ENCODE measurements at places on chromosomes 7 and 10.

- no peak for DNase-seq
Observed at GRCh38 chr10:61871487-61871886, 30.0 kb upstream of the ARID5B start.

- DNase-seq: no peak
Observed at GRCh38 chr7:156184164-156184563, 371.9 kb upstream of the SHH start.

DNA sequence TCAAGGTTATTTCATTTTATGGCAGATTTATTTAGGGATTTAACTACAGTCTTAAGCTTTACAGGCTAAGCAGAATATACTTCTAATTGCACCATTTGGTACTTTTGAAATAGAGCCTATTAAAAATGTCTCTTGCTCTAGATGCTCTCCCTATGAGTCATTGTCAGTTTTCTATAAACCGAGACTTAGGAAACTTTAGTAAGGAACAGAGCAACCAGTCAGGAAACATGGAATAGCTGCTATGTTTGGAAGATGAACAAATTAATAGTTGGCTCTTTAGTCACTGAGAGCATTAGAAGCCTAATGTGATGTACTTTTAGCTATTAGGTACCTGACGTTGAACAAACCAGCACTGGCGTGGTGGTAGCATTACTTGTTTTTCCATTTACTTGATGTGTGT is 35.3 kb downstream of the INPP5F start:
- DNase-seq: no peak

DNA sequence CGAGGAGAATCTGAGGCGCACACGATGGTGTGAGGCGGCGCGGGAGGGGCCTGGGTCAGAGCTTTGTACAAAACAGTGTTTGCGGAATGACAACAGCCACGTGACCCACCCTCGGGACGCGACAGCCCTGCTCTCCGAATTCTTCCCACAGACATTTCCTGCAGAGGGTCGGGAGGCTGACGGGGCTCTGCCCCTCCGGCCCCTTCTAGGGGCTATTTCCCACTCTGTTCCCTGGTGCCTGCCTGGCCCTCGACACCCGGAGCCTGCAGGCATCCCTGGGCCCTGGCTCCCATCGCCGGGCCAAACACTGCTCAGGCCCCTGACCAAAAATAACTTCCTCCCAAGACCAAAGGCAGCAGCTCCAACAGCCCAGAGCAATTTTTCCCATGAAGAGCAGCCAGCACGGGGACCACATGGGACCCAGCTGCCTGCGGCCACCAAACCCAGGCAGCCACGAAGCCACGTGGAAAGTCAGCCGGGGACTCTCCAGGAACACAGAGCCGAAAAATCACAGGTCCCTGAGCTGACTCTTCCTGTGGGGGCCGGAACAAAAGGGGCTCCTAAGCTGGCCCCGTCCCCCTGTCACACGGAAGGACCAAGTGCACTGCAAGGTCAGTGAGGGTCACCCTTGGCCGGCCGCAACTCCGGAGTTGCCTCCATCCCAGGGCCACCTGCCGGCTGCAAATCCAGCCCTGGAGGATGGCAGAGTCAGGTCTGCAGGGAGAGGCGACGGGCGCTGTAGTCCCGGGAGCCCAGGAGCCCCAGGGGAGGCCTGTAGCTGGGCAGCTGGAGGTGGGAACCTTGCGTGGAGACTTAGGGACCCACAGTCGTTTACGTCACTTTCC is 42.0 kb downstream of the PAPOLB start:
- no peak for DNase-seq

GRCh38 chr10:93600446-93601145 is 439 bp downstream of the RBP4 start:
- no peak for DNase-seq

DNA sequence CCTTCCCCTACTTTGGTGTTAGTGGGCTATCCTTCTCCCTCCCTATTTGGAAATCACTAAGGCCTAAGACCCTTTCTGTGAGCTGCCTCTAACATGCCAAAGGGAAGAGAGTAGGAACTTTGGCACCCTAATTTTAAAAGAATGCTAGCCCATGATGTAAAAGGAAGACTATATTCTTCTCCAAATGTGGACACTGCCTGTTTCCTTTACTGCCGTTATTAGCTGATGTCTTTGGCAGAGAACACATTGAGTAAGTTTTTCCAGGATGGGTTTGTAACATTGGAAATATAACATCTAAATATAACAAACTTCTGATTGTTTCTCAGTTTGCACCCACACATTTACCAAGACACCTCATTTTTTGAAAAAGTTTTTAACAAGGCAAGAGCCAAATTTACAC is 56.9 kb upstream of the TNKS2 start:
- DNase-seq: no peak

- DNase-seq: no peak
Observed at GRCh38 chr7:139382439-139382838, 22.7 kb downstream of the LUC7L2 start.

DNA sequence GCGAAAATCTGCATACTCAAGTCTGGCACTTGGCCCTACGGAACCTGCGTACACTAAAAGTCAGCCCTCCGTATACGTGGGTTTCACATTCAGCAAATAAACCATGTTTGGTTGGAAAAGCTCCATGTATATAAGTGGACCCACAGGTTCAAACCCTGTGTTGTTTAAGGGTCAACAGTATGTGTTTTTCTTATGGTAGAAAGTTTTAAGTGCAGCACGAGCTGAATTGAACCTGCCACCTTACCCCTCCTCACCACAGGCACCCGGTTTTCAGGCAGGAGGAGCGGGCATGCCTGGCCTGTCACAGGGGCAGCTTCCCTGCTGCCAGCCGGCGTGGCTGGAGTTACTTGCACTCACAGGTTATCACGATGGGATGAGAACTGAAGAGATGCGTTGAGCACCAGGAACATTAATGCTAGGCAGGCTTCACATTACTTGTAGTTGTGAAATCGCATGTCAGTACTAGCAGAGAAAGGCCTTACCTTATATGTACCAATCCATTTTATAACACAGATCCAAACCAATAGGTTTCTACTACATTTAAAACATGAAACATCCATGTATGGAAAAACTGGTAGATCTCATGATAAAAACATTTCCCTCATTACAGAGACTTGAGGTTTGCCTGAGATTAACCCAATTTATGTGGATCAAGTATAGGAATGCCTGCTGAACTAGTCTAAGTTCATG is 12.9 kb downstream of the INSIG1 start:
- DNase-seq: no peak

DNA sequence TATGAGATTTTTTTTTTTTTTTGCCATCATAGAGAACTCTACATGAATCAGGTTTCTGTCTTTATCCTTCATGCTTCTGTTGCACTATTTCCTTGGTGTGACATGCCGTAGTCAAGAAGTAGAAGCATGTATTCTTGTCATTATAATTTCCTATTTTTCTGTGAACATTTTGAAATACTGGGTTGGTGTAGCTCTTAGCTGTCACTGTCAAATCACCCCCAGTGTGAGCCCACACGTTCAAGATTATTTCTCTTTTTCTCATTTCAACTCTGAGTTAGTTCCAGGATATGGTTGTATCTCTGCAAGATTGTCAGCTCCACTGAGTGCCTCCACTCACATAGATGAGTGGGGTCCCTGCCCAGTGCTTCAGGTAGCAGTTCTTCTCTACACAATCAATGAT is 209.5 kb downstream of the NRG3 start:
- DNase-seq: no peak

GRCh38 chr7:116727432-116728009 is 55.5 kb downstream of the MET start:
- DNase-seq: no peak

- DNase-seq: no peak
Observed at GRCh38 chr7:33743594-33743993, 161.7 kb upstream of the BMPER start.

DNA sequence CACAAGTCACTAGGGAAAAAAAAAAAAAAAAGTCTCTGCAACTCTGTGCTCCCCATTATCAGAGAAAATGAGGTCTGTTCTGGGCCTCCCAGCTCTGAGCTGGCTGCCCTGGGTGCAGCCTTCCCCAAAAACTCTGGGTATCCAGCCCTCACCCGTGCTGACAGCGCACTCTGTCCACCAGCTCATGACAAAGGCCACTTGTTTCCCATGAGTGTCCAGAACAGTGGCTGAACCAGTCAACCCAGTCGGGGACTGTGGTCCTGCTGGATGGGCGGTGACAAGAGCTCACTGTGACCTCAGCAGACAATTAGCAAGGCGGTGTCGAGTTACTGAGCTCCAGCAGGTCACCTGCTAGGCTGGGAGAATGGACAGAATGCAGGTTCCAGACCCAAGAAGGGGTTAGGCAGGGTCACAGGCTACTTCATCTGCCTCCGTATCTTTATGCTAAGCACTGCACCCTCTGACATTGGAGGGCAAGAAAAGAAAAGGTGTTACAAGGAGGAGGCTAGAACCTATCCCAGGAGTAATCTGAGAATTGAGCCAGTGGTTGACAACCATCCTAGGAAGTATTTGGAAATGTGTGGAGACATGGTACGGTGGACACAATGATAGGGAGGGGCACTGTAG is 37.2 kb downstream of the DLG5 start:
- DNase-seq: no peak

DNA sequence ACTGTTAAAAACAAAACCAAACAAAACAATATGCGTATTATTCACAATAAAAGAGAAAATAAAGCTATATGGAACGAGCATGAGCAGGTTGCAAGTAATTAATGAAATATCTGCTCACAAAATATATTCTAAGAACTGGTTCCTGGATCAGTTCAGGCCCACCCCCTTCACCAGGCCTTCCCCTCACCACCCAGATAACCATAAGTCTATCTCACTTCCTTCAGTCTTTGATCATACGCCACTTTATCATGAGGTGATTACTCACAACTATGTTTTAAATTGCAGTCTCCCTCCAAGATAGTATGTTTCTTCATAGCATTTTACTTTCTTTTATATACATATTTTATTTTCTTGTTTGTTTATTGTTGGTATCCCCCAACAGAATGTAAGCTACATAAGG is 263.1 kb upstream of the HGF start:
- DNase-seq: no peak

GRCh38 chr7:76292213-76292573 is 10.3 kb upstream of the HSPB1 start:
- DNase-seq: no peak

DNA sequence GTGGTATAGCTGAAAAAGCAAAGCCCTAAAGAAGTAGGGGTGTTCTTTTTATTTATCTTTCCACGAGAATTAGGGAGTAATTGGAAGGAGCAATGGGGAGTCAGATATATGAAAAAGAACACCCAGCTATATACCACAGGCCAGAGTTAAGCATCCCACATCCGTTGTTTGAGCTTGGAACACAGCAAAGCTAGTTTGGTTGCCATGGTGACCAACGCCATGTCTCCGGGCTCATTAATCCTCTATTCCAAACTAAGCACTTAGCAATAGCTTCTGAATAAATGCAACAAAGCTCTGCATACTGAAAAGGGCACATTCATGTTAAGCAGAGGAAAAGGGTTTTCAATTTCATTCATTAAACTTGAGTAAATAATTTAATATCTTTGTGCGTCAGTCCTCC is 23.5 kb downstream of the ASB4 start:
- DNase-seq: no peak

DNA sequence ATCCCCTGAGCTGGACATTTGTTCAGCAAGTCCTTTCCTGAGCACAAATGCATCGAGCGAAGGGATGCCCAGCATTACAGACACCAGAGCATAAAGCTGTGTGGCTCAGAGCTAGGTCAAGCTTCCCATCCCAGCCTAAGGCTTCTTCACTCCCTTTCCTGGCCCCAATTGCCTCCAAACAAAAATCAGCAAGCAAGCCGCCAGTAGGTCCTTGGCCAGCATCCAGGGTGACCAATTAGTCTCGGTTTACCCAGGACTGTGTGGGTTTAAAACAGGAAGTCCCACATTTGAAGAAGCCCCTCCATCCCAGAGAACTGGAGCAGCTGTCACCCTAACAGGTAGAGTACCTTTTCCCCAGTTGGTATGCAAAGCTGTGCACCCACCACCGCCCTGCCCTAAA is 51.2 kb downstream of the PRKAG2 start:
- no peak for DNase-seq

GRCh38 chr7:122468945-122469344 is 164.4 kb upstream of the FEZF1 start:
- DNase-seq: no peak

GRCh38 chr7:50085344-50085743 is 7.7 kb downstream of the ZPBP start:
- DNase-seq: no peak

GRCh38 chr7:6395898-6396595 is 51.7 kb downstream of the DAGLB start:
- no peak for DNase-seq

DNA sequence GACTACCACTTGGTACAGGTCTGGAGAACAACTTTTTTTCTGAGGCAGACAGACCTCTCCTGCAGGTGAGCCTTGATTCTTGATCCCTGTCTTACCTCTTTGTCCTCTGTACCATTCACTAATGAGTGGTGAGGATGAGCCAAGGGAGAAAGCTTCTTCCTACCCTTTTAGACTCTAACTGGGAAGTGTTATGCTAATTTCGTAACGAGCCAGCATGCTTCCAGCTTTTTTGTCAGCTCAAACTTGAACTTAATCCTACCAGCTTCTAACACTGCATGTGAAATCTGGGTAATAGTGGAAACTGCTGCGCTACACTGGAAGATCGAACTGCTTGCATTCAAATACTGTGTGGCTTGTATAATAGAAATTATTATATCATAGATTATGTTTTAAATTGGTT is 87.0 kb downstream of the NEUROD6 start:
- DNase-seq: no peak

GRCh38 chr7:82481499-82482097 is 38.0 kb upstream of the CACNA2D1 start:
- DNase-seq: no peak

GRCh38 chr7:121557034-121557892 is 161.2 kb upstream of the FAM3C start:
- no peak for DNase-seq

DNA sequence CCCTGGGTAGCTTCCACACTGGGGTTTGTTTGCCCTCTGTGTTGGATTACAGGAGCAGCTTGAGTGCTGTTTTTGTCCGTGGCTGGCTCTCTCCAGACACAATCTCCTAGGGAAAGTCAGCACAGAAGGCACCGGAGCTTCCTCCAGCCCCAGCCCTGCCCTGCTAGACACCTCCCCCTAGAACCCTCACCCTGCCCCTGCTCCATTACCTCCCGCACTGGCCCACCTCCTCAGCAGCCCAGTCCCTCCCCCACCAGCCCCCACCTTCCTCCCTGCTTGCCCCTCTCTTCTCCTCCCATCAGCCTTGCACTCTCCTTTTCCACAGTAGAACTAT is 130.5 kb downstream of the ADCY1 start:
- DNase-seq: no peak

GRCh38 chr7:110673148-110673547 is 417.8 kb upstream of the LRRN3 start:
- no peak for DNase-seq

- no peak for DNase-seq
Observed at GRCh38 chr10:118581340-118581739, 14.1 kb downstream of the PRLHR start.

DNA sequence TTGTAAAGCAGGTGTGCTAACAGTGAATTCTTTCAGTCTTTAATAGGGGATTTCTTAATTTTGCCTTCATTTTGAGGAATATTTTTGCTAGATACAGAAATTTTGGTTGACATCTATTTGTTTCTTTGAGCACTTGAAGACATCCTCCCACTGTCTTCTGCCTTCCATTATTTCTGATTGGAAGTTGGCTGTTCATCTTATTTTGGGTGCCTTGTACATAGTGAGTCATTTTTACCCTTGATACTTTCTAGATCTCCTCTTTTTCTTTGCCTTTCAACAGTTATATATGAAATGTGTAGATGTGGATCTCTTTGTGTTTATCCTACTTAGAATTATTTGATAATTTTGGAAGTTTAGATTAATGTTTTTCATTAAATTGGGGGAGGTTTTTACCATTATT is 631.0 kb downstream of the AUTS2 start:
- no peak for DNase-seq

Data from stimulated activated CD4-positive, alpha-beta T cell treated with anti-CD3 and anti-CD28 coated beads, Interleukin-2, amount 100 ng/mL, for 24 hours (primary cell).